ENCODE measurements at places on chromosomes 4 and X. TPM values are rescaled to one million over a fixed set of nuclear protein-coding genes. Genes with fewer than 3 reads are reported as not detected.

The PKD2 gene
- 311 TPM for total RNA-seq

The CD38 gene
- 7.8 TPM for total RNA-seq

The RGN gene
- 10.3 TPM for total RNA-seq

The PFKFB1 gene
- 0.30 TPM for total RNA-seq

The SYN1 gene
- 1.5 TPM for total RNA-seq

The CASK gene
- total RNA-seq: 41.1 TPM

GRCh38 chrX:63754136-63754859 lies 30.7 kb downstream of the ARHGEF9 start:
- H3K4me3 ChIP-seq: peak overlapping the region; percentile 79
- no peaks in the 10 kb centered on the region for H3K36me3 ChIP-seq
- DNase-seq: no peak
- H3K4me1 ChIP-seq: peaks cover 3% of the 10 kb centered on the region
- no peaks in the 10 kb centered on the region for H3K27me3 ChIP-seq

DNA sequence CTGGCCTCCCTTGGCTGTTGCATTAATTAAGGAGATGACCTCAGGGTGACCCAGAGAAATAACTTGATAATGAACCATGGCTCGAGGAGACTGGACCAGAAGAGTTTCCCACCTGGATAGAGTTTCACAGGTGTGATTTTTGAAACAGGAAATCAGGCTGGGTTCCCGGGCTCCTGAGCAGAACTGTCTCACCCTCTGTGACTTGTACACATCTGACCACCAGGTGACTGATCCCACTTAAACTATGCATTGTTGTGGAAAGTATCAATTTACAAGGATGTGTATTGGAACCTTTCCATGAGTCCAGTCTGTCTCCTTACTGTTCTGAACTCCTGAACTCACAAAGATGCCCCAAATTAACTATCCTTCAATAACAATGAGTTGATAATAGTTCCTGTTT lies 220.3 kb downstream of the PTTG2 start:
- H3K4me3 ChIP-seq: no peak overlapping the region
- H3K4me1 ChIP-seq: no peaks in the 10 kb centered on the region
- no peak for DNase-seq
- no peaks in the 10 kb centered on the region for H3K36me3 ChIP-seq

DNA sequence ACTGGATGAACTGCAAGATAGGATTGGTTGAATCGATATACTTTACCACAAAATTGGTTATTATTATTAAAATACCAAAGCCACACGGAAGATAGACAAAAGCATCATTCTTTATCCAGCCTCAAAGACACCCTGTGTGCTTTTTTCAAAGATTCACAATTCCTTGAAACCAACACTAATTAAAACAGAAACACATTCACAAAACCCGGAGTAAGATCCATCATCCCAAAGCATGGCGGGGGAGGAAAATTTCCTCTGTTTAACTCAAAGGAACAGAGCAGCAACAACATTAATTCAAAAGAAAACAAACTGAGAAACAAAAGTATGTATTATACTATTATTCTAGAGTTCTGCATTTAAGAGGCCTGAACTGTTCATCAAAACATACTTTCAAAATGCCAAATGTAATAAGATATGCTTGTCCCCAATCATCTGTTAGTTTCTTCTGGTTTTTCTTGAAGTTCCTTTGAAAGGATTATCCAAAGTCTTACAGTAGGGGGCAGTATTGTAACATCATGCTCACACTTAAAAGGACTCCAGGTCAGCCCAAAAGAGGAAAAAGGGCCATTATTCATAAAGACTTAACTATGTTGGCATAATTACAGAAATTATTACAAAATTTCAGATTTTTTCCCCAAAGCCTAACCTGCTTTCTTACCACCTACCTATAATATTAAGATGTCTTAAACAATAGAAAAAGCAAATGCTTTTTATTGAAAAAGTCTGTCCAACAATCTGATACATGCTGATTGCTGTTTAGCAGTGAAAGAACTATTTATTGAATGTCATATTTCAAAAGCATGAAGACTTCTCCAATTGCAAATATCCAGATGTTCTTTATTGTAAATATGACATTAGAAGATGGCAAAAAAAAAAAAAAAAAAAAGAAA lies 168.7 kb downstream of the SCFD2 start:
- no peaks in the 10 kb centered on the region for H3K27me3 ChIP-seq
- no peaks in the 10 kb centered on the region for H3K4me1 ChIP-seq
- H3K27ac ChIP-seq: no peak overlapping the region
- H3K36me3 ChIP-seq: no peaks in the 10 kb centered on the region

GRCh38 chr4:45079616-45080015 lies 353.3 kb upstream of the GNPDA2 start:
- no peaks in the 10 kb centered on the region for H3K27me3 ChIP-seq
- H3K4me1 ChIP-seq: no peaks in the 10 kb centered on the region
- H3K4me3 ChIP-seq: no peak overlapping the region
- no peak for DNase-seq
- H3K27ac ChIP-seq: no peak overlapping the region
- no peaks in the 10 kb centered on the region for H3K36me3 ChIP-seq

GRCh38 chr4:169810325-169811323 lies 52.9 kb upstream of the HPF1 start:
- no peaks in the 10 kb centered on the region for H3K27me3 ChIP-seq
- H3K4me1 ChIP-seq: no peaks in the 10 kb centered on the region
- H3K36me3 ChIP-seq: no peaks in the 10 kb centered on the region
- no peak overlapping the region for H3K27ac ChIP-seq
- DNase-seq: no peak

DNA sequence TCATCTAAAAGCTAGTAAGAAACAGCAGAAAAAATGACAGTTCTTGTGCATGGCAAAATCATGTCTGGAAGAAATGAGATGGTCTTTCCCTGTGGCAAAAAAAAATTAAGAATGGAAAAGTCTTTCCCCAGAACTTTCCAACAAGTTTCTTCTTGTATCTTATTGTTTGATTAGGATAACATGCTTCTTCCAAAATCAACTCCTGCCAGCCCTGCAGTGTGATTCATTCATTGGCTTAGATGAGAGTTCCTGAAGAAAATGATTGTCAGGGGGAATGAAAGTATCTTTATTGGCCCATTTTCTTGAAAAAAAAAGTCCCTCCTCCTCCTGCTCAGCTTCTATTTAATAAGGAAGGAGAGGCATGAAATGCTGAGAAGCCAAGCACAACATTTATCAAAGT lies 407.7 kb downstream of the ARAP2 start:
- H3K4me3 ChIP-seq: no peak overlapping the region
- no peak overlapping the region for H3K27ac ChIP-seq

DNA sequence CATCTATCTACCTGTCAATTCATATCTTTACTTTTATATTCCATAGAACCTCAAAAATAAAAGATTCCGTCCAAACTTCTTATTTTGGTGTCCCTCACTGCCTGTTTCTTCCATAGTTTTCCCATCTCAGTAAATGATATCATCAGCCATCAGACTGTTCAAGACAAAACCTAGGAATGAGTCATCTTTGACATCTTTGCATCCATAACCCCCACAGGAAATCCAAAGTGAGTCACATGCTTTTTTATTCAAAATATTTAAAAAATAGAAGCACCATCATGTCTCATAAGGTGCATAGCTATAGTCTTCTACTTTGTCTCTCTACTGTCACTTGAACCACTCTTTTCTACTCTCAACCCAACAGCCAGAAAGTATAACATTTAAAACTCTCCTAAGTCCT lies 29.9 kb upstream of the CXXC4 start:
- no peaks in the 10 kb centered on the region for H3K4me1 ChIP-seq
- no peak for DNase-seq
- H3K36me3 ChIP-seq: no peaks in the 10 kb centered on the region
- H3K27ac ChIP-seq: no peak overlapping the region
- no peaks in the 10 kb centered on the region for H3K27me3 ChIP-seq
- H3K4me3 ChIP-seq: no peak overlapping the region

GRCh38 chr4:1821679-1822567 lies 28.8 kb downstream of the FGFR3 start:
- DNase-seq: no peak
- no peak overlapping the region for H3K27ac ChIP-seq
- no peak overlapping the region for H3K4me3 ChIP-seq

DNA sequence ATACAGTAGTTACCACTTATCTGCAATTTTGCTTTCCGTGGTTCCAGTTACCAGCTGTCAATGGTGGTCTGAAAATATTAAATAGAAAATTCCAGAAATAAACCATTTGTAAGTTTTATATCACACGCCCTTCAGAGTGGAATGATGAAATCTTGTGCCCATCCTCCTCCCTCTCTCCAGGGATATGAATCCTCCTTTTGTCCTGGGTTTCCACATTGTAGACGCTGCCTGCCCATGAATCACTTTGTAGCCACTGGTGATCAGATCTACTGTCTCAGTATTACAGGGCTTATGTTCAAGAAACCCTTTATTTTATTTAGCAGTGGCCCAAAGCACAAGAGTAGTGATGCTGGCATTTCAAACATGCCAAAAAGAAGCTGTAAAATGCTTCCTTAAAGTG lies 198.6 kb downstream of the KCNIP4 start:
- H3K27ac ChIP-seq: no peak overlapping the region
- no peak for DNase-seq
- no peaks in the 10 kb centered on the region for H3K27me3 ChIP-seq
- H3K4me3 ChIP-seq: no peak overlapping the region
- H3K36me3 ChIP-seq: no peaks in the 10 kb centered on the region
- no peaks in the 10 kb centered on the region for H3K4me1 ChIP-seq

DNA sequence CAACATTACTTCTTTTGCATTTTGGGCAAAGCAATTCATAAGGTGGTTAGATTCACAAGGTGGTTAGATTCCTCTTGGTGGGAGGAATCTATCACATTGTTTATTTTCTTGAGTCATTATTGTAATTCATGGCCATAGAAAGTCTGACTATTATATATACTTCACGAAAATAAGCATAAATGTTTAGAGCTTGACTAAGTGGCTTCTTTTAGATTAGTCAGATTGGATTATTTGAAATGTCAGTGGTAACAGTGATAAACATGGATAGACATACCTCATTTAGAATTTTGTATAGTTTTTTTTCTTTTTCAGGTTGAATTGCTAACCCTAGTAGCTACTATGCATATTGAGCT lies 24.9 kb upstream of the DYNLT3 start:
- no peaks in the 10 kb centered on the region for H3K36me3 ChIP-seq
- H3K4me3 ChIP-seq: no peak overlapping the region
- DNase-seq: no peak
- no peaks in the 10 kb centered on the region for H3K4me1 ChIP-seq
- no peaks in the 10 kb centered on the region for H3K27me3 ChIP-seq

GRCh38 chr4:2822461-2823300 lies 21.0 kb upstream of the ADD1 start:
- no peaks in the 10 kb centered on the region for H3K27me3 ChIP-seq
- H3K4me1 ChIP-seq: no peaks in the 10 kb centered on the region
- H3K36me3 ChIP-seq: no peaks in the 10 kb centered on the region
- no peak overlapping the region for H3K4me3 ChIP-seq
- DNase-seq: peak; percentile 45

DNA sequence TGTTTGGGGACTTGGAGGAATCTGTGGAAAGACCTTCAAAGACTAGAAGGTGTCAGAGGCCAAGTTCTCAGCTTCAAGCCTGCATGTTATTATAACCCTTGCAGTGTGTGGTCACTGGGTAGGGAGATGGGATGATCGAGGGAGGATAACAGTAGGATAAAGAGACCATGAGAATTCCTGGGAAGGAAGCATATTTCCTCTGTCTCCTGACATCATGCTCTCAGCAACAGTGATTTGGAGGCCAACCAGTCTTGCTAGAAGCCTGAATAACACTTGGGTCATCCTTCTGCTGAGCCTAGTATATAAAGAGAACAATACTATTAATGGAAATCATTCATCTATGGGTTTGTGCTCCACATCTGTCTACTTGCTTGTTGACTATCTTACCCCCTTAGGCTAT lies 40.9 kb upstream of the ANXA3 start:
- no peak overlapping the region for H3K4me3 ChIP-seq
- DNase-seq: no peak
- no peaks in the 10 kb centered on the region for H3K36me3 ChIP-seq
- H3K27me3 ChIP-seq: no peaks in the 10 kb centered on the region
- H3K4me1 ChIP-seq: no peaks in the 10 kb centered on the region

DNA sequence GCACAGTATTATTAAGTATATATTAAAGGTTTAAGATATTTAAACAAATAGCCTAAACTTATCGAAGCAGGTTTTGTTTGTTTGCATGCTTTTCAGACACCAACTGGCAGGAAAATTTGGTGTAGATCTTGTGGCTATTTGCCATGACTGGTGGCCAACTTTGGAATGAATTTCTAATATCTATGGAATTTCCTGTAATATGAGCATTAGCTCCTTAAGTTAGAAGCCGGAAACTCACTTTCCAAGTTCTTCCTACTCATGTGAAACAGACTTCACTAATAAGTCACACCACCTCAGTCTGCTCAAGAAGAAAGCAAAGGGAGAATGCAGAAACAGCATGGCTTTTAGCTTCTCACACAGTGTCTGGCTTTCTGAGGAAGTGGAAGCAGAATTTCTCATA lies 563.9 kb downstream of the GRXCR1 start:
- no peaks in the 10 kb centered on the region for H3K4me1 ChIP-seq
- no peak for DNase-seq
- no peaks in the 10 kb centered on the region for H3K36me3 ChIP-seq
- H3K27me3 ChIP-seq: no peaks in the 10 kb centered on the region

DNA sequence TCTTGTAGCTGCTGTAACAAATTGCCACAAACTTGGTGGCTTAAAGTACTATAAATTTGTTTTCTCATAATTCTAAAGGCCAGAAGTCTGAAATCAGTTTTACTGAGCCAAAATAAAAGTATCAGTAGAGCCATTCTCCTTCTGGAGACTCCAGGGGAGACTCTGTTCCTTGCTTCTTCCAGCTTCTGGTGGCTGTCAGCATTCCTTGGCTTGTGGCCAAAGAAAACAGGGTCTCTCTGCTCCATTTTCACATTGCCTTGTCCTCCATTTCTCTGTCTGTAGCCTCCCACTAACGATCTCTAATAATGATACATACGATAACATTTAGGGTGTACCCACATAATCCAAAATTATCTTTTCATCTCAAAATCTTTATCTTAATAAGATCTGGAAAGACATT lies 200.4 kb downstream of the MAB21L2 start:
- no peaks in the 10 kb centered on the region for H3K27me3 ChIP-seq
- peak overlapping the region; percentile 41 for H3K4me3 ChIP-seq
- H3K27ac ChIP-seq: no peak overlapping the region
- DNase-seq: no peak
- no peaks in the 10 kb centered on the region for H3K4me1 ChIP-seq

- H3K27me3 ChIP-seq: no peaks in the 10 kb centered on the region
- no peaks in the 10 kb centered on the region for H3K36me3 ChIP-seq
- H3K27ac ChIP-seq: no peak overlapping the region
- no peak for DNase-seq
- H3K4me1 ChIP-seq: no peaks in the 10 kb centered on the region
Measured at GRCh38 chrX:8090906-8091305, 80.2 kb downstream of the VCX2 start.

Measured in aorta (tissue), 5 donors.